T-helper 1 cell (primary cell): ENCODE measurements at places on chromosomes 11 and 22.

DNA sequence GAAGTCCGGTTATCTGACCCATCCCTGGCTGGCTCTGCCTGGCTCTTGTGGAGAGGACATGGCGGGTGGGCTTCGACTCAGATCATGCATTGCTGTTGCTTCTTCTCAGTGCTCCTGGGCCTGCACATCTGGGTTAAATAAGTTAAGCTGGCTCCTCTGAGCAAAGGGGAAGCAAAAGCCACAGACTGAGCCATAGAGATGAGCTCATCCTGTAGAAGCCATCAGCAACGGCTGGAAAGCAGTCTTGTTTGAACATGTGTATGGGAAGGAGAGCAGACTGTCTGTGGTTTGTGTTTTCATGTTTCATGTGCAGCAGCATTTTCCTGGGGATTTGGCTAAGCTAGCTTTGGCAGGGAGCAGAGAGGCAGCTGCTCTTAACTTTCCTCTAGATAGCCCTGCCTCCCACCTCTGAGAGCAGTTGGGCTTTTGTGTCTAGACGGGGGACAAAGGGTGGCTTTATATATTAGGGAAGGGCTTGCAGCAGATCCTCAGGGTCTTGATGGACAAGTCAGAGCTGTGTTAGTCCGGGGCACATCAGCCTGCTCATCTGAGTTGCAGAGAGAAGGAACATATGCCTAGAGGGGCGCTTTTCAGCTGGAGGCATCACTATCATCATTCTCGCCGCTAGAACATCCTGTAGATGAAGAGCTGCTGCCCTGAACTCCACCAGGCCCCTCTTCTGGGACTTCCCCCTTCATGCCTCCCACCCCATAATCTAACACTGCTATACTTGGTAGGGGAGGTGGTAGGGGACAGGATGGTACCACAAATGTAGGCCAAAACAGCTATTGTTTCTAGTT, 14.9 kb downstream of the DCPS start:
- no peak for DNase-seq

DNA sequence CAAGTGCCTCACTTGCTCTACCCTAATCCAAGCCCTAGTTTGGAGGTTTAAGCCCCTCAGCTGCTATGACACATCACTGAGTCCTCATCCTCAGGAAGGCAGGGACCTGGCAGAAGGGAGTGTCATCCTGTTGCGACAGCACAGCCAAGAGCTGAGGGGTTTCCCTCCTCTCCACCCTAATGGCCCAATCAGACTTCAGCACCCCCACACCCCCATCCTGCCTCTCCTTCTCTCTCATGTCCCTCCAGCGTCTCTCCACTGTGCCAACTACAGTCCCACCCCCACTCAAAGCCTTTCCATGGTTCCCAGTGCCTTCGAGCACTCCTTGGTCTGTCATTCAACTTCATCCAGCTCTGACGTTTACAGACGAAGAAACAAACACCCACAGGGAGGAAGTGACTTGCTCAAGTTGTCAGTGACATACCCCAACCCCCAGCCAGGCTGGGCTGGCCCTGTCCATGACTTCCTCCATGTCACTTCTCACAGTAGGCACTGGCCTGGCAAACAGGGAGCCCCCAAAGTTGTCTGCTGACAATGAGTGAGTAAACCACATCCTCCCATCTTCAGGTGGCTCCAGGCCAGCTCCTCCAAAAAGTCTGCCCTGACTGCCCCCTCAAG, 15.6 kb downstream of the ARAP1 start:
- peak; percentile 28 for DNase-seq

- peak; percentile 33 for DNase-seq
Measured at GRCh38 chr11:73393479-73394415, 17.5 kb downstream of the RELT start.

DNA sequence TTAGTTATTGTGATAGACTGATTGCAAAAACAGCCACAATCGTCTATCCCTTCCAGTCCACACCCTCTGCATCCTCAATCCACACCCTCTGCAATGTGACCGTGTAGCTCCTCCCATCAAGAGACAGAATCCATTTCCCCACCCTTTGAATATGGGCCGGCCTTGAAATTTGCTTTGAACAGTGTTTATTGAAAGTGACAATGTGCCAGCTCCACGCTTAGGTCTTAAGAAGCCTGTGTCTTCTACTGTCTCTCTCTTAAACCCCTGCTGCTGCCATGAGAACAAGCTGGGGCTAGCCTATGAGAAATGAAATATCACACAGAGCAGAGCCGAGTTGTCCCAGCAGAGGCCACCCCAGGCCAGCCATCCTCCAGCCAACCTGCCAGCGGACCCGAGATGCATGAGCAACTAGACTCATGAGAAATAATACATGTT, 22.3 kb upstream of the MICAL2 start:
- peak; percentile 62 for DNase-seq

GRCh38 chr11:89458716-89459115, 32.5 kb downstream of the NOX4 start:
- no peak for DNase-seq

GRCh38 chr22:23531283-23531956, 48.7 kb downstream of the IGLL1 start:
- DNase-seq: no peak
